ENCODE measurements at places on chromosomes 3 and 15. TPM values are rescaled to one million over a fixed set of nuclear protein-coding genes. Genes with fewer than 3 reads are reported as not detected.

The C3orf85 gene
- not detected for polyA plus RNA-seq

The PRKAR2A gene
- polyA plus RNA-seq, result 17.2 TPM

The CCDC39 gene
- not detected for polyA plus RNA-seq

The HDC gene
- 0.07 TPM for polyA plus RNA-seq

The CFAP100 gene
- polyA plus RNA-seq, result not detected

The CHRD gene
- polyA plus RNA-seq, result 0.13 TPM

The STRIT1 gene
- not detected for polyA plus RNA-seq

The APOD gene
- 0.28 TPM for polyA plus RNA-seq

The ZNF80 gene
- polyA plus RNA-seq, result not detected

The DUSP7 gene
- 4.8 TPM for polyA plus RNA-seq

The MEX3B gene
- 4.2 TPM for polyA plus RNA-seq

The LRRN1 gene
- not detected for polyA plus RNA-seq

The UBE2Q2 gene
- 40.1 TPM for polyA plus RNA-seq

The RAD54L2 gene
- 4.4 TPM for polyA plus RNA-seq

The ELP6 gene
- 36.5 TPM for polyA plus RNA-seq

All from A549 (cell line).